ENCODE measurements at places on chromosomes 13 and 19.

- DNase-seq: peak; percentile 96
Observed at GRCh38 chr19:47663435-47663910, 49.7 kb upstream of the EHD2 start.

DNA sequence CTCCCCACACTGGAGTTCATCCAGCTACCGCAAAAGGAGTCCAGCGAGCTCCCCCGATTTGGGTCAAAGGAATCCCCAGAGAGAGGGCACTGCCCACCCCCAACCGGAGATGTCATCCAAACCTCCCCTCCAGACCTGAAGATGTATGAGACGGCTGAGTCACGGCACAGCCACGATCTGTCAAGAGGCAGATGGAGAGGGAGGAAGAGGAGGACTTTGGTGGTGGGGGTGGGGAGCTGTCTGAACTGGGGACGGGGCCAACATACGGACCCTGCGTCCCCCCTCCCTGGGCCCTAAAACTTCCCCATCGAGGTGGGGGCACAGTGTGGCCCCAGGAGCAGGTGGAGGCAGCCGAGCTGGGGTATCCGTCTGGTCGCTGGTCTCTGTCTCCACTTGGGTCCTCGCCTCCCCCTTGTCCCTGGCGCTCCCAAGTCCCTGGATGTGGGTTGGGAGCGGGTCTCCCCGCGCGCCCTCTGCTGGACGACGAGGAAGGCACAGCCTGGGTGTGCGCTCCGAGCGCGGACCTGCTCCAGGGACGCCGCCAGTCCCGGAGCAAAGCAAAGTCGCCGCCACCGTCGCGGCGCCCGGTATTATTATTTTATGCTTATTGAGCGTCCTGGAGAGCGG is 3.8 kb downstream of the PDE4A start:
- DNase-seq: peak; percentile 75

- no peak for DNase-seq
Observed at GRCh38 chr19:57667228-57667627, 1.5 kb upstream of the ZSCAN4 start.

- DNase-seq: peak; percentile 70
Observed at GRCh38 chr19:48698046-48698445, 2.3 kb downstream of the FUT2 start.

GRCh38 chr19:5974721-5975387 is 3.1 kb downstream of the RANBP3 start:
- no peak for DNase-seq

DNA sequence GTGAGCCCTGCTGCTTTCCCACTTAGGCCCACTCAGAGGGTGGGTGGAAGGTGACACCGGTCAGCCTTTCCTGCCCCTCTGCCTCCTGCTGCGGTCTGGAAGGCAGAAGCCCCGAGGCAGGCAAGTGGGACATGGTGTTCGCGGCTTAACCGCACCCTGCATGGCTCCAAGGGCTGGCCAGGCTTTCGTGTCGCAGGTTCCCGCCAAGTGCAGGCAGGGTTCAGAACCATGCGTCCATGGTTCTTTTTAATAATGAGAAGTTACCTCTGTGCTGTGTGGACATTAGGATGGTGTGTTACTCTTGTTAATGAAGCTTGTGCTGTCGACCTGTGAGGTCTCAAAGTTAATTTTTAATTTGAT is 986 bp downstream of the DGKH start:
- no peak for DNase-seq

- no peak for DNase-seq
Observed at GRCh38 chr19:33376941-33377557, 3.5 kb downstream of the CEBPG start.

Measured in fibroblast of skin of back (primary cell).